Breast epithelium (tissue), 4 donors: ENCODE measurements at places on chromosomes 16 and 17.

- no peak for DNase-seq
Measured at GRCh38 chr16:55871411-55872038, 3.6 kb downstream of the CES5A start.

GRCh38 chr17:27968206-27968732, 74.2 kb upstream of the NLK start:
- no peak for DNase-seq

GRCh38 chr16:84561291-84561690, 56.6 kb downstream of the COTL1 start:
- no peak for DNase-seq

DNA sequence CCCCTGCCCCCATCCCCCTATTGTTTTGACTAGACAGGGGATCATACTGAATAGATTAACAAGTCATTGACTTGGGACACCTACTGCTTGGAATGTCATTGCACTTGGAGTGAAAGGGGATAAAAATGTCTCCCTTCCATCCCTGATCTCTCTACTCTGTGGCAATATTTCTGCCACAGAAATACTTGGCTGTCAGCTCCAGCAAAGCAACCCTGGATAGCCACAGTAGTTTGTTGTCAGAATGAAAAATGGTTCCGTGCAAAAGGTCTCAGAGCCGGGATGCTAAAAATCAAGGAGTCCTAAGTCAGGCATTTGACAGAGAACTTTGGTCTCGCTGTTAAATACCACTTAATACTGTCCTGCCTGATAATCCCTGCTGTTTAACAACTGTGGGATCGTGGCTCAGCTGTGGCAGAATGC, 722.0 kb upstream of the SOX9 start:
- no peak for DNase-seq

- no peak for DNase-seq
Measured at GRCh38 chr17:4179071-4179470, 36.1 kb downstream of the CYB5D2 start.

- DNase-seq: no peak
Measured at GRCh38 chr17:49168706-49169105, 36.1 kb downstream of the B4GALNT2 start.

- peak; percentile 76 for DNase-seq
Measured at GRCh38 chr17:7560172-7561027, 1.3 kb upstream of the SENP3 start.

GRCh38 chr17:32503251-32504165, 16.7 kb downstream of the CDK5R1 start:
- DNase-seq: no peak

DNA sequence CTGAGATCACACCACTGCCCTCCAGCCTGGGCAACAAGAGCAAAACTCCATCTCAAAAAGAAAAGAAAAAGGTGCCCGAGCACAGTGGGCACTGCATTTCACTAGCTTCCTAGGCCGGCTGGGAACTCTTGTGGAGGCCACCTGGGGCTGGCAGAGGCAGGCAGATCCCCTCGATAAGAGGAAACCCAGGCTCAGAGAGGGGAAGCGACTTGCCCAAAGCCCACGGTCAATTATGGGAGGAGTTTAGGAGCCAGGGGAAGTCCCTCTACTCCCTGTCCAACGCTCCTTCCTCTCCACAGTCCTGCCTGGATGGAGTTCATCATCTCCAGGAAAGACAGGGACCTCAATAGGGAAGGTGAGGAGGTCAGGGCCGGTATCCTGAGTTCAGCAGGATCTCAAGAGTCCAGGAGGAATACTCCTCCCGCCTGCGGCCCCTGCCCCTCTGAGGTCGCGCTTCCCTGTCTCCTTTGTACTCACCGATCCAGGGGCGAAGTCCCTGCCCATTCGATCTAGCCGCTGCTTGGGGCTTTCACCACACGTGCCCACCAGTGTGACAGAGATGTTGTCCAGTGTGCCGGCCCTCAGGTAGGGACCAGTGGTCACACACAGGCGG, 841 bp downstream of the ALOXE3 start:
- no peak for DNase-seq

- DNase-seq: no peak
Measured at GRCh38 chr17:3813171-3813570, 12.2 kb upstream of the ITGAE start.

DNA sequence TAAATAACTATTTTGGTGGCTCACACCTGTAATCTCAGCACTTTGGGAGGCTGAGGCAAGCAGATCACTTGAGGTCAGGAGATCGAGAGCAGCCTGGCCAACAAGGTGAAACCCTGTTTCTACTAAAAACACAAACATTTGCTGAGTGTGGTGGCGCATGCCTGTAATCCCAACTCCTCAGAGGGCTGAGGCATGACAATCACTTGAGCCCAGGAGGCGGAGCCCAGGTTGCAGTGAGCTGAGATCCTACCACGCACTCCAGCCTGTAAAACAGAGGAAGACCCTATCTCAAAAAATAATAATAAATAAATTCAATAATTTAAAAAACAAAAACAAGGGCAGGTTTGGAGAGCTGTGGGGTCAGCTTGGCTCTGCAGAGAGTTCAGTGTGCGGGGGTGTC, 5.7 kb upstream of the SLC4A1 start:
- DNase-seq: no peak

- DNase-seq: no peak
Measured at GRCh38 chr16:86107215-86107825, 208.4 kb downstream of the IRF8 start.

DNA sequence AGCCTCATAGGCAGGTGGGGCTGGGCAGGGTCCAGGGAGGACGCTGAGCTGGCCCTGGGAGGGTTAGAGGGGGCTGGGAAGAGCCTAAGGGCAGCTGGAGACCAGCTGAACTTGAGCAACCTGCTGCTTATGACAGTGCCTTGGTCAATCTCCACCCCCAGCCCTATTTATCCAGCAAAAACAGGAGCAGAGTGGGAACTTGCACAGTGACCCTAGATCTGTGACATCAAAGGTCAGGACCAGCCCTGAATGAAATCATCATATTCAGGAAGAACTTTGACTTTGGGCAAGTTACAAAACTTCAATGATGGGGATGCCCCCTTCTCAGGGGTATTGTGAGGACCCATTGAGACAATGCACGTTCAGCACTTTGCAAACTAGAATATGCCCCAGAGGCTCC, 9.4 kb downstream of the CD300LF start:
- no peak for DNase-seq

GRCh38 chr16:81730090-81731051, 48.7 kb upstream of the PLCG2 start:
- DNase-seq: peak; percentile 61

DNA sequence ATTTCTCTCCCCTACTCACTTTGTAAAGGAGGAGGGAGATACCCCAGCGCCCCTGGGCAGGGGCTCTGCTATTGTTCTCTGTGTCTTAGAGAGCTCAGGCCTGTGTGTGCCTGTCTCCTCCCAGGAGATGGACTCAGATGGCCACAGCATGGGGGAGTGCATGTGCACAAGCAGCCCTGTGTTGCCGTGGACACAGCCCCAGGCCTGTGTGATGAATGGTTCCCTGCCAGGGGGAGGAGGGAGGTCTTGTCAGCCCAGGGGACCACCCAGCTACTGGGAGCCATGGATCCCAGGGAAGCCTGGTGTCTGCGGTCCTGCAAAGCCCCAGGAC, 26.3 kb downstream of the GINS2 start:
- DNase-seq: peak; percentile 35

DNA sequence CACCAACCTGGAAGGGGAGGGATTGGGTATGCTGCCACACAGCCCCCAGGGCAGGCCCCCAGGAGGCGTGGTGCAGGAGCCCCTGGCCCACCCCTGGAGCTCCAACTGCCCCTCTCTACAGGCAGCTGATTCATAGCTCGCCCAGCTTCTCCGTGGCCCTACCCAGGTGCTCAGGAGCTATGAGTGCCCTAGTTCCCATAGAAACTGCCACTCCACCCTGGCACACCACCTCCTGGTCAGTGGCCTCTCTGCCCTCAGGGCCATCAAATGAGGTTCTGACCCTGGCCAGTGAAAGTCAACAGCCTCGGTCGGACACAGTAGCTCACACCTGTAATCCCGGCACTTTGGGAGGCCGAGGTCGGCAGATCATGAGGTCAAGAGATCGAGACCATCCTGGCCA, 18.0 kb downstream of the CNGB1 start:
- no peak for DNase-seq

DNA sequence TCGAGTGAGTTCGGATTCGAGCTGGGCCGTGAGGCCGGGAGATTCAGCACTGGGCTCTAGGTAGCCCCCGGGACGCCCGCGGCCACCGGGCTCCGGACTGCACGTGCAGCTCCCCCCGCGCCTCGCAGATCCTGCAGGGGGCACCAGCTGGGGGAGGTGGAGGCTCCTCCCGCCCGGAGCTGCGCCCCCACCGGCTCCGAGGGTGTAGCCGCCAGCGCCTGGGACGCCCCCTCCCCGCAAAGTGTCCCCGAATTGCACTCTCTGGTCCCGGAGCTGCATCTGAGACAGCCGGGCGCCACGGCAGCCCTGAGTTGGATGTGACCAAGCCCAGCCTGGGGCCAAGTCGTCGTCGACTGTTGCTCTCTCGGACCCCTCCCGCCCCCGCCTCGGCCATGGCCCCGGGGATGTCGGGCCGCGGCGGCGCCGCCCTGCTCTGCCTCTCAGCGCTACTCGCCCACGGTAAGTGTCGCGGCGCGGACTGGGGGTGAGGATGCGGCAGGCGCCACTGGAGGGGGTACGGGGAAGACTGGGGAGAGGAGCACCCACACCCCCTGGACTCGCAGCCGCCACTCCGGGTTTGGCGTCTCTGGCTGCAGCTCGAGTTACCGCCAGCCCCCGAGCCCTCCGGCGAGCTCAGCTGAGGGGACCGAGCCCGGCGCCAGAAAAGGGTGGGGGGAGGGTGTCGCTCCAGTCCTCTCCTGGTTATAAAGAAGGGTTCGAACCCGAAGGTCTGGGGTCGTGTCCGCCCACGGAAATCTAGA, 1.5 kb downstream of the TMEM132E start:
- no peak for DNase-seq
